Psoas muscle (tissue), 8 donors: ENCODE measurements at places on chromosomes 5 and 9. TPM values are rescaled to one million over a fixed set of nuclear protein-coding genes. Genes with fewer than 3 reads are reported as not detected.

DNA sequence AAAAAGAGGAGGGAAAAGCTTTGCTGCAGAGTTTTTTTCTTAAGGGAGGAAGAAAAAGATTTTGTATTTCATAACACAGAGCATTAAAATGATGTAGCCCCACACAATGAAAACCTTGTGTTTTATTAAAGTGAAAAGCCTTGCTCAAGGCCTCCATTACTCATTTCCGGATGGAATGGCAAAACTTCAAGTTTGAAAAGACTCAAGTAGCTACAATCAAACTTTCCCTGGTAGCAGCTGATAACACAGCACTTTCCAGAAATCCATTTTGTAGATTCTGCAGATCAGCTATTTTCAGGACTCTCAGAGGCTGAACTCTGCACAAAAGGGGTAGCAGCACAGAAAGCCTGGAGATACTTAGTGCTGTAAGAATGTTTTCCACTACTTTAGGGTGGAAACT is 374.8 kb downstream of the NFIB start:
- no peak for DNase-seq

DNA sequence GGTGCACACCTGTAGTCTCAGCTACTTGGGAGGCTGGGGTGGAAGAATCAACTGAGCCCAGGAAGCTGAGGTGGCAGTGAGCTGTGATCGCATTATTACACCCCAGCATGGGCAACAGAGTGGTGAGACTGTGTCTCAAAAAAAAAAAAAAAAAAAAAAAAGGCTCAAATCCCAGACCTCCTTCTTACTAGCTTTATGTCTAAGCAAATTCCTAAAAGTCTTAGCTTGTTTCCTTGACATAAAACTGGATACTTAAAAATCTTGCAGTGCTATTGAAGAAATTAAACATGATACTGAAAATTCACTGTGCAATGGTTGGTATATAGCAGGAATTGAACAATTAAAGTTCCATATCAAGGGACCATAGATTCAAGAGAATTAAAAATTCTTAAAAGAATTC is 45.0 kb downstream of the PCDHGC5 start:
- no peak for DNase-seq

DNA sequence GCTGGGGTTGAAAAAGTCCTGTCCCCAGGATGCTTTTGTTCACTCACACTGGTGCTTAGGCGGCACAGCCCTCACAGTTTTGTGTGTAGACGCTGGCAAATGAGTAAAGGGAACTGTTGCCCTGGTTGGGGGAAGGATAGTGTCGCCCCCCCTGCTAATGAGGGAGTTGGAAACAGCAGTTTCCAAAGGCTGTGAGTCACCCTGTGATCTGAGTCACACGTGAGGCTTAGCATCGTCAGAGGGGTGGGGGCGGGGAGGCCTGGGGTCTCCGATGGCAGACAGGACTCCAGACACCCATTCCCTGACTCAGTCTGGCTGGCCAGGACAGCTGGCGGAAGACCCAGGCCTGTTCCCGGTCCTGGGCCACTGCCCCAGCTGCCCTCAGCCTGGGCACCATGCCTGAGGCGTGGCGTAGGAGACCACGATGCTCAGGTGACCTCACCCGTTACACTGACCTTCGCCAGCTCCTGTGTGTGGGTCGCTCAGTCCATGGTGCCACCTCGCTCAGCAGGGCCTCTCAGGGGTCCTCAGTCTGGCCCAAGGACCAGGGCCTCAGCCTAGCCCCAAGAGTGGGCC is 2.9 kb downstream of the DNAJB5 start:
- DNase-seq, result peak; percentile 97

The CYLC2 gene
- total RNA-seq, result not detected

DNA sequence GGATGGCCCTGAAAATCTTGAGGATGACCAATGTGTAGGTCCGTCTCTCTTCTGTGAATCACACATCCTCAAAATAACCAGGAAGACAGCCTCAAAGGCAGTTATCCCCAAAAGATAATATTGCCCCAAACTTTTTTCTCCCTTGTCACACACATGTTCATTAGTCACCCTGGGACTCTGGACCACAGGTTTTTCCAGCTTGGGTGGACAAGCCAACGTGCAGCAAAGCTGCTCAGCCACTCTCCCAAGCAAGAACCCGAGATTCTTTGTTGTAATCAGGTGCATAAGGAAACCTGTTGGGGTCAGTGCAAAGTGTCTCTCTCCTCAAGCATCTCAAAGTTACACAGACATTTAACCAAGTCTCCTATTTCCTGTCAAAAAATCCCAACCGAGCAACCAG is 196.6 kb downstream of the GNA14 start:
- DNase-seq, result no peak

The SLC1A3 gene
- total RNA-seq, result 25.3 TPM

DNA sequence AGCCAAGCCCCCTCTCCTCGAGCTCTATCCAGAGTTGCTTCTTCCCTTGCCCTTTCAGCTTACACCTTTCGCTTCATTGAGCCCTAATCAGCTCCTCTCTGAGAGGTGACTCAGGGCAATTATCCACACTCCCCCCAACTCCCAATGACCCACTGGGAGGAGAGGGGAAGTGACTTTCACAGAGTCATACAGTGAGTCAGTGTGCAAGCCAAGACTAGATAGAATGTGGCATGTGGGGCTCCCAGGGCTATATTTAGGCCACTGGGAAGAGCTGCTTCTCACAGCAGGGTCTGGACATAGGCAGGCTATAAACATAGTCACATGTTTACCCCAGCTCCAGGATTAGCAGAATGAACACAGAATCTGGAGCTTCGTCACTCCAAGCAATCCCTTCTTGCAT is 57.4 kb downstream of the NRG2 start:
- no peak for DNase-seq

The LOX gene
- 1.6 TPM for total RNA-seq

The ZDHHC11B gene
- 7.4 TPM for total RNA-seq
